Glomerular endothelial cell (primary cell): ENCODE measurements at places on chromosomes 4 and X.

DNA sequence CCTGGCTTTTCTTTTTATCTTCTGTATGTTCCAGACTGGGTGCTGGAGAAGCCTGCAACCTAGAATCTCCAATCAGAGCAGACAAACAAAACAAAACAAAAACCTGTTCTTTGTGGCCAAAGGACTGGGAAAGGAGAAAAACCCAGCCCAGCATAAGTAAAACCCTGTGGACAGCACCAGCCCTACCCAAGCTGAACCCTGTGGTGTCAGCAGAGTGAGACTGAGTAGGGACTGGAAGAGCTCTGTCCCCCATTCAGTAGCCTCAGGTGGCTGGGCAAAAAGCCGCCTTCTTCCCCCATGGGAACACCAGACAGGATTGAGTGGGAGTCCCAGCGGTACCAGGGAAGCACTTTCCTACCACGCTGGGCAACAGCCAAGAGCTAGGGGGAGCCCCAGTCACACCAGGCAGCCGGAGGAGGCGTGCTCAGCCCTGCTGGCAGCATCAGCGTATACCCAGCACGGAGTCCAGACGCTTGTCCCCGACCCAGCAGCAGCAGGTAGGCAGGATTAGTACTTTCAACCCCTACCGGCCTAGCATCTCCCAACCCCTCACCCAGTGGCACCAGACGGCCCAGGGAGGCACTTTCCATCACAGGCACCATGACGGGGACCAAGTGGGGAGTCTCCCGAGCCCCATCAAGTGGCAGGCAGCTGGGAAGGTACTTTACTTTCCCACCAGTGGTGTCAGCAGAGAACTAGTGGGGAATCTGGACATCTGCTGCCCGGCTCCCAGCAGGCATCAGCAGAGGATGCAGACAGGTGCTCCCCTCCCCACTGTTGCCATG is 8.6 kb upstream of the JADE3 start:
- DNase-seq, result no peak

DNA sequence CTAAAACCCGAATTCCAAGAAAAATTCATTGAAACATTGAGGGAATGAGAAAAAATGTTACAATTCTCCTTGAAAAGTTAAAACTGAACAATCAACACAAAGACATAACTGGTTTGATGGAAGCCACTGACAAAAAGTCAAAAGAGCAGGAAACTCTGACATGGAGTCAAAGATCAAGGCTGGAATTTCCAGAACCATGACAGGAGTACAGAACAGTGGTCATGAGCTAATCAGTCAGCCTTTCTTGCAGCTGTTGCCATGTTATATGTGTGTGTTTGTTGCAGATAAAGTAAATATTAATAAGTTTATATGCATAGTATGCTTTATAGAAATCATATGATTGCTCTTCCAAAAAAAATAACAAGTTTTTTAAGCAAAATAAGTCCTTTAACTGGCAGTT is 184.7 kb upstream of the HCCS start:
- DNase-seq, result no peak

DNA sequence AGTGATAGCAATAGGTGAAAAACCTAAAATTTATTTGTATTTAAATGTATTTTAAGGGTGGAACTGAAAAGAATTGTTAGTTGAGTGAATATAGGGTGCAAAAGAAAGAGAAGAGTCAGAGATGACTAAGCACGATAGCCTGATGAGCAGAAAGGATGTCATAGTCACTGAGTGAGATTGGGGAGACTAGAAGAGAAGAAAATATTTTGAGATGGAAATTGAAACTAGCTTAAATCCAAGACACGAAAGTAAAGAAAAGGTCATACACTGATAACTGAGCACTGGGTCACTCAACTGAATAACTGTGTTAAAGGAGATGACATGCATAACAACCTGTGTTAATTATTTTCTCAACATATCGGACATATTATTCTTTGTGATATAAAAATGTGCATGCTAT is 55.5 kb downstream of the SPANXN4 start:
- no peak for DNase-seq

DNA sequence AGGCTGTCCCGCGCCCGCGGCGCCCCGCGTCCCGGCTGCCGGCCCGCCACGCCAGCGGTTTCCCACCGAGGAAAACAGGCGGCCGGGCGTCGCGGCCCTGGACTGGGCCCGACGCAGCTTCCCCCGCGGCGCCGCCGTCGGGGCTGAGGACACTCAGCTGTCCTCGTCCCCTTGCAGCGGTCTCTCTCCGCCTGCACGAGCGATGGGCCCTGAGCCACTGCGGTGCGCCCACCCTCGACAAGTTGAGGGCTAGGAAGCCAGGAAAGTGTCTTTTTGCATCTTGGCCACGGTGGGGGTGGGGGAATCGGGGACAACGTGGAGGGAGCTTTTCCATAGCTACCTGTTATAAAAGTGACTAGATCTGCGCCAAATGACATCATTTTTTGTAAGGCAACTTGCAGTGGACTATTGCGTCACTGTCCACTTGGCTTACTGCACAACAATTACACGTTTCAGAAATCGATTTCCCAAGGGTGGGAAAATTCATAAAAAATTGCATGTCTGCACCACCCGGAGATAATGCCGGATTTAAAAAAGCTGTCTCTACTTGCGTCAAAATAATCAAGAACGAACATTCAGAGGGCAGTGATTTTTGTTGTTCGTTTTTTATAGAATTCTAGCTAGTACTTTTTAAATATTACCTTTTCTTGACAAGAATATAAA is 1.1 kb downstream of the KLHL15 start:
- DNase-seq, result no peak

DNA sequence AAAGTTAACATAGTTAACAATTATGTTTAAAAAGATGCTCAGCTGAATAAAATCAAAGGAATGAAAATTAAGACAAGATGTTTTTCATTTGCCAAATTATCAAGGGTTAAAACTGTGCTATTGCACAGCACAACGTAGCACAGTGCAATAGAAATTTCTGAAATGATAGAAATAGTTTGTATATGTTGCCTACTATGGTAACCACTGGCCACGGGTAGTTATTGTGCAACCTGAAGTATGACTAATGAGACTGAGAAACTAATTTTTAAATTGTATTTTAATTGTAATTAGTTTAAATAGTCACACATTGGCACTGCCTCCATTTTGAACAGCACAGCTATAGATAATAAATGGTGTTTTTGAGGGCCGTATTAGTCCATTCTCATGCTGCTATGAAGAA is 343.1 kb upstream of the FAM241A start:
- no peak for DNase-seq

- no peak for DNase-seq
These were observed 8.5 kb upstream of the PCDH19 start for GRCh38 chrX:100418556-100418955.

DNA sequence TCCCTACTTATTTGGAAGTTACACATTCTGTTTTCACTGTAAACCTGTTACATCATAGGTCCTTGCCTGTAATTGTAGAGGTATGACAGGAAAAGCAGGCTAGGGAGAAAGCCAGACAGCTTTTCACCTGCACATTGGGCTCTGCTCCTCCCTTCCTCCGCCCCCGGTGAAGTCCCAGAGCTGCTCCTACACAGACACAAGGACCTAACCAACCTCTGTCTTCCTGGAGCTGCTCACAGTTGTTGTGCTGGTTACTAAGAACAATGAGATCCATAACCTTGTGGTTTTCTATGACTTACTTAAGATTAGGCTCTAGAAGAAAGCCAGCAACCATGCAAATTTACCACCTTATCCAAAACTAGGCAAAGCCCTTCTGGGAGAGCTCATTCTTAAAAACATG is 40.0 kb downstream of the MOSPD2 start:
- DNase-seq, result no peak

- no peak for DNase-seq
These were observed 265.1 kb upstream of the MAD2L1 start for GRCh38 chr4:120331486-120332370.

DNA sequence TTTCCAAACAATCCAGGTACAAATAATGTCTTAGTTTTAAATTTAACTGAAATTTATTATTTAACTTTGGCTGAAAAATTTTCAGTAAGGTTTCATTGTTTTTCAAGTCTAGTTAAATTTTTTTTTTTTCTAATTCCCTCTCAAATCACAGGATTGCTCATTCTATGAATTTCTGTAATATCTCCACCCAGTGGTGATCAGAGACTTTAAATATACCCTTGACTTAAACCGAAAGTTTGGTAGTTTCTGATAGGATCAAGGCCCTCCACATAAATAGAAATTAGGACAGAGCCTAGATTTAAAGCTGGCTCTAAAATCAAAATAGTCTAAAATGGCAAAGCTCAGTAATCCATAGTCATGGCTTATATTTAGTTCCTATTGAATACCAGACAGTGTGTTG is 175.4 kb downstream of the TBCK start:
- DNase-seq, result no peak

DNA sequence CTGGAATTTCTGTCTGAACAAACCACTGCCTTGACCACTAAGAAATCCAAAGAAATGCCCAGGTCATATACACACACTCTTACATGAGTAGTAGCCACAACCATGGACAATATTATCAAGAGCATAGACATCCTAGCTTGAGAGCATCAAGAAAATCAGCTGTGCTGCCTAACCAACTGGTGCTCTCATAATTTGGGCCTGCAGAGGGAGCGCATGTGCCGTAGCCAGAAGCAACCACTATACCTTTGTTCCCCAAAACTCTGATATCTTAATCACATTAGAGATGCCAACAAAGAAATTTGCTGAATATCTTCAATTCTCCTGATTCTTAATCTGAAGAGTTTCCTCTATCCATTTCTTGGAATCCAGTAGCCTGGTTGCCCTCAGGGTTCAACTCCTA is 163.6 kb downstream of the ZNF674 start:
- no peak for DNase-seq

GRCh38 chrX:24151513-24151912 is 2.0 kb downstream of the ZFX start:
- no peak for DNase-seq

DNA sequence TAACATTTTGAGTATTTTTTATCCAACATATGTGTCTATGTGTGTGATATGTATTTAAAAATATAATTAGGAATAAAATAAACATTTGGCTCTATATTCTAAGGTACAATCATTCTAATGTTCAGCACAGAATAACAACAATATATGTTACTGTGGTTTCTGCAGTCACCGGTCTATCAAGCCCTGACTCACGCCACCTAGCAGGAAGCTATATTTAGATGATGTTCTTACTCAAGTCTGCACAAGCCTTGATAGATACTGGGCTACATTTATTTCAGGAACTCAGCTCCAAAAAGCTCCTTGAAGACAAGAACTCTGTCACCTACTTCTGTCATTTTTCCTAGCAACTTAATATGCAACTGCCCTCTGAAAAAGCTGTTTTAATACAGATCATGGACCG is 152.0 kb upstream of the FTHL17 start:
- DNase-seq, result no peak

- DNase-seq, result no peak
These were observed 15.2 kb upstream of the PACRGL start for GRCh38 chr4:20684852-20685763.
